ENCODE measurements at places on chromosomes 3 and 15.
A peak's percentile ranks its signal among the peaks of the same experiment; 100 is the strongest.

DNA sequence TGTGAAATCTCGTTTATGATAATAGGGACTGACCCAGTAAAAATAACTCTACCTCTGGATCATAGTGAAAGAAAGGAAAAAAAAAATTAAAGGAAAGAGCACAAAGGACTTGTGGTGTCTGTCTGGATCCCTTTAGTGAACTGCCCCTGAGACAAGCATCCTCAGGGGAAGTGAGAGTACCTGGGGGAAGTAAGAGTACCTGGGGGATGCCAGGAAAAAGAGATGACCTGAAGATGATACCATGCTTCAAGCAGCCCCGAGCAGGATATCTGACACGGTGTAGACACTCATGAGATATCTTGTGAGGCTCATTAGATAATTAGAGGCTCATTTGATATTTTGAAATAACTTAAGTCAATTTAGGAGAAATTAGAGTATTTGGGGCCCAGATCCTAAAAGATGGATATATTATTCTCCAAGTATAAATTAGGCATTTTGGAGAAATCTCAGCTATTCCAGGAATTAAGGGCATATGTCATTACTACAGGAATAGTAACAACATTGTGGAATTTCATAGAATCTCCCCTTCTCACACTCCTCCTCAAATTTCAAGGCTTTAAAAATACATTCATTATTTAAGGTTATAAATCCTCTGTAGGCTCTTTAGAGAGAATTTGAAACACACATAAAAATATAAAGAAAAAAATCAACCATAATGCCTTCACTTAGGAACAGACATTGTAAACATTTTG lies 36.3 kb upstream of the PSMD6 start:
- no peak for DNase-seq

GRCh38 chr3:172315401-172316091 lies 132.7 kb downstream of the GHSR start:
- peak; percentile 56 for DNase-seq

DNA sequence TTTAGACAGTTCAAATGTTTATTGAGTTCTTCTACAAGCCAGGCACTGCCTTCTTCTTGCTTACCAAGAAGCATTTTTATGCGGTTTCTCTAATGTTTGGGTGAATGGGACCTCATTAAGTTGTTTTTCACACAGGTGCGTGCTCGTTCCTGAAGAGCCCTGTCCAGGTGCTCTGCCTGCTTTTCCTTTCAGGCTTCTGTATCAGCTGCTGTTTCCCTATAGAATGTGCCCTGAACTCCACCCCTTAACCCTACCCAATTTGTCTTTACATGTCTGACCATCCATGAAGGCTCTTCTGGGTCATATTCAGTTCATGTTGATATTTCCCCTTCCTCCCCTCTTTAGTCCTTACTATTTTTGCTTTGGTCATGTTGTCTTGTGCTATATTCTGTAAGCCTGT lies 22.4 kb upstream of the GOLGA6L10 start:
- DNase-seq: no peak

- DNase-seq: no peak
Observed at GRCh38 chr15:94028809-94029208, 202.6 kb upstream of the MCTP2 start.

- peak; percentile 93 for DNase-seq
Observed at GRCh38 chr3:189944285-189945145, 176.2 kb downstream of the P3H2 start.

DNA sequence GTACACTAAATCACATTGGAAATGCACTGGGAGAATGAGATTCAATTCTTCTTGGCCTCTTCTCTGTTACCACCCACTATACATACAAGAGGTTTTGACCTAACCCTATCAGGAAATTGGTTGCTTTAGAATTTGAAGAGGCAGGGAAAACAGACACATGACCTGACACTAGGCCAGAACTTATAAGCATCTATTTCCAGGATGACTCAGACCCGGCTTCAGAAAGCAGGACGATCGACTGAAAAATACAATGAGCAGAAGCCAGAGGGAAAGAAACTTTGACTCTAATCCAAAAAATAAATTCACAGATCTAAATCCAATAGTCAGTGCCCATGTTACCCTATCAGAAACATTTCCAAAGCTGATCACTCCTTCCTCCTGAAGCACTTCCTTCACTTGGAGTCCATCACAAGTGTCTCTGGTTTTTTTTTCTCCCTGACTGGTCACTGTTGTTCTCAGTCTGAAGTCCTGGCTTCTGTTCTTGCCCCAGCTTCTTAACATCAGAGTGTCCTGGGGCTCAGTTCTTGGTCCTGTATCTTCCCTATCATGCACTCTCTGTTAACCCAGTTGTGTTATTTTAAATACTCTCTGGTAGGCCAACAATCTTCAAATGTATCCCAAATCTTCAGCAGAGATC lies 133.6 kb downstream of the P2RY1 start:
- DNase-seq: peak; percentile 76

GRCh38 chr3:171175741-171176234 lies 149.3 kb upstream of the SLC2A2 start:
- DNase-seq: no peak

DNA sequence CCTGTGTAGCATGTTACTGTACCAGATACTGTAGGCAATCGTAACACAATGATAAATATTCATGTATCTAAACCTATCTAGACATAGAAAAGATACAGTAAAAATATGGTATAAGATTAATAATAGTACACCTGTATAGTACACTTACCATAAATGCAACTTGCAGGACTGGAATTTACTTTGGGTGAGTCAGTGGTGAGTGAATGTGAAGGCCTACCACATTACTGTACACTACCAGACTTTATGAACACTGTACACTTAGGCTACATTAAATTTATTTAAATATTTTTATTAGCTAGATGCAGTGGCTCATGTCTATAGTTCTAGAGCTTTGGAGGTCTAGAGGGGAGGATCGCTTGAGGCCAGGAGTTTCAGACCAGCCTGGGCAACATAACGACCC lies 186.6 kb upstream of the ROPN1 start:
- DNase-seq: peak; percentile 49

DNA sequence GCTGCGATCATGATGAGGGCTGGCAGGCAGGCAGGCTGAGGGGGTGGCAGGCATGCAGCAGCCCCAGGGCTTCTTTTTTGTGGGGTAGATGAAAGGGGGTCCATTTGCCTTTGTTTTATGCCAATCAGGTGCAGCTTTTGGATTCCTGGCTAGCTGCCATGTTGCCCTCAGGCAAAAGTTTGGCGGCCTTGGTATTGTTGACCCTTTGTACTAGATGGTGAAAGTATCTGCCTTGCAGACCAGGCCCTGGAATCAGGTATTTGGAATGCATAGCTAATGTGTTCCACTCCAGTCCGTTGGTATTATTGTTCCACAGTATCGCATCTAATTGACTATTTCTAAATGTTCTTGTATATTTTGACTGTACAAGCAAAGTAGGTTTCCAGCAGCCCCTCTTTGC lies 35.0 kb downstream of the EEFSEC start:
- no peak for DNase-seq

DNA sequence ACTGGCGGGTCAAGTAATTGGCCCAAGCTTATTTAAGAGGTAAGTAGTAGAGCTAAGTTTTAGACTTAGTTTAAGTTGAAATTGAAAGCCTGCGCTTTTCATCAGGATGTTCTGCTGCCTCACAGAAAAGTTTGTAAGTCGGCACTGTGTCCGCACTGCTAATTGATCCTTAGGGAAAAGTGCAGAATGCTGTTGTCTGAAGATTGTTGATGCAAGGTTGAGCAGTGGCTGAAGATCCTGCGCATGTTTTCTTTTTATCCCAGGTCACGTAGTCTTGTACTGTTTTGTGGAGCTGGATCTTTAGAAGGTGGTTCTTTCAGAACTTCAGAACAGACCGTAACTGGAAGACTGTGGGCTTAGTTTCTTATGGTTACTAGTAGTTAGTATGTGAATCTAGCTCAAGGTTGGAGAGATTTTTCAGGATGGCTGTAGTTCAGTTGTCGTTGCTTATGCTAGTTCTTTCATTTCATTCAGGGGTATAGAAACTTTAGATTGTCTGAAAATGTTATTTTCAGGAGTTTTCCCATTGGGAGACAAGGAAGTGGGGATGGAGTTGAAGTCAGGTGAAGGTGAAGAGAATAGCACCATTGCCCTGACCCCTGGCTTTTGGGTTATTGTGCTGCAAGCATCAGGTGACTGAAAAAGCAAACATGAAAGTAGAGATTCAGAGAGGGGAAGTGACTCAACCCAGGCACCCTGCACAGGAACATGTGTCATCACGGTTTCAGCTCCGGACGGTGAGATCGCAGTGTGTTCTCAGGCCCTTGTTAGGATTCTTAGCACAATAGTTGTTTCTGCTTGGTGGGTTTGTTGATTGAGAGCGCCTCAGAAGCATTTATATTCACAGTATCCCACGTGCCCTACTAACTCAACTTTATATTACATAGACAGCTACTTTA lies 32.8 kb downstream of the AKAP13 start:
- DNase-seq: peak; percentile 97

- DNase-seq: peak; percentile 19
Observed at GRCh38 chr3:32934150-32934742, 17.2 kb upstream of the CCR4 start.

DNA sequence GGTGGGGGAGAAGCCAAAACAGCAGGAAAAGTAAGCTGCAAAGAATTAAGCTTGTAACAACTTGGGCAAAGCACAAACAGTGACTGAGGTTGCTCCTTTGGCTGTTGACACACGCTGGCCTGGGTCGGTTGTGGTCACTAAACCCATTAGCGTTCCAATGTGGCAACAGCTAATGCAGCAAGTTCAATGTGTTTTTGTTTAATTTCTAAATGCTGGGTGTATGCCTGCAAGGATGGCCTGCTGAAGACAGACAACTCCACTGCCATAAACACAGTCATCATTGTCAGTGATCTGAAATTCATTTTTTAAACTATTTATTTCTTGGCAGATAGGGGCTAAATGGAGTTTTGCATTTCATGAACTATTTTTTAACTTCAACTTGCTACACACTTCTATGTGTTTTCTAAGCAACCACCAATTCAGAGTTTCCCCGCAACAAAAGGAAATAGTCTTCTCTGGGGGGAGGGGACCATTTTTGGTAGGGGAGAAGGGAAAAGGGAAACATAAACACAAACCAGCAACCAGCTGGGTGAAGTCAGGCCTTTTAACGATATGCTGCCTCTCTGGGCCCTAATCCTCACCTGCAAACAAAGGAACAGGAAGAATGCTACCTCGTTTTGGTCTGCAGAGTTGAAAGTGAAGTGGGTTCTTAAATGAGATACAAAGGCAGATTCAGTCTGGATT lies 34.8 kb upstream of the WNT5A start:
- DNase-seq: no peak

DNA sequence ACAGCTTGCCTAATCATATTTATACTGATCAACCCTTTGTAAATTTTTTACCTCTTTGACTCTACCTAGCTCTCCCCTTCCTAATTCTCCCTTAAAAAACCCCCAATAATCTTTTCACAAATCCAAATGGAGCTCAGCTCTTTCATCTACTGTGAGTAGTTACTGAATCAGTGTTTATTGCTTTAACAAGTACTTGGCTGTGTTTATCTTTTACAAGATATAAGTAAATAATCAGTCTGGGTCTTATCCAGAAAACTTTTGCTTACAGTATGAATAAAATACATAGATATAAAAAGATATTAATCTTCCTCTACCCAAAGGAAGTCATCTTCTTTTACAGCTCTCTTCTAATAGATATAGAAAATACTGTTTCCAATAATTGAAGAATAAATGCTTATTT lies 366.4 kb downstream of the RAP2B start:
- DNase-seq: no peak

GRCh38 chr3:127204841-127205582 lies 12.1 kb downstream of the PRR23E start:
- no peak for DNase-seq

GRCh38 chr15:40075298-40076044 lies 33.2 kb downstream of the BMF start:
- DNase-seq: no peak

DNA sequence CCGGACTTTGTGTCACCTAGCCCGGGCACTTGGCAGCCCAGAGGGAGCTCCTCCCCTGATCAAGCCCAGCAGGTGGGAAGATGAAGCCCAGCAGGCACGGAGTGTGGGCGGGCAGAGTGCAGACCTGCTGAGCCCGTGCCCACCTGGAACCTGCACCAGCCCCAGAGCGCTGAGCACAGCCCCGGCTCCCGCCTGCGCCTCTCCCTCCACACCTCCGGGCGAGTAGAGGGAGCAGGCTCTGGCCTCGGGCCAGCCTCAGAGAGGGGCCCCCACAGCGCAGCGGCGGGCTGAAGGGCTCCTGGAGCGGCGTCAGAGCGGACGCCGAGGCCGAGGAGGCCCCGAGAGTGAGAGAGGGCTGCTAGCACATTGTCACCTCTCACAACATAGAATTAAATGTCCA lies 257.7 kb downstream of the VGLL3 start:
- DNase-seq: no peak

GRCh38 chr3:129888771-129889170 lies 4.7 kb downstream of the TMCC1 start:
- no peak for DNase-seq

DNA sequence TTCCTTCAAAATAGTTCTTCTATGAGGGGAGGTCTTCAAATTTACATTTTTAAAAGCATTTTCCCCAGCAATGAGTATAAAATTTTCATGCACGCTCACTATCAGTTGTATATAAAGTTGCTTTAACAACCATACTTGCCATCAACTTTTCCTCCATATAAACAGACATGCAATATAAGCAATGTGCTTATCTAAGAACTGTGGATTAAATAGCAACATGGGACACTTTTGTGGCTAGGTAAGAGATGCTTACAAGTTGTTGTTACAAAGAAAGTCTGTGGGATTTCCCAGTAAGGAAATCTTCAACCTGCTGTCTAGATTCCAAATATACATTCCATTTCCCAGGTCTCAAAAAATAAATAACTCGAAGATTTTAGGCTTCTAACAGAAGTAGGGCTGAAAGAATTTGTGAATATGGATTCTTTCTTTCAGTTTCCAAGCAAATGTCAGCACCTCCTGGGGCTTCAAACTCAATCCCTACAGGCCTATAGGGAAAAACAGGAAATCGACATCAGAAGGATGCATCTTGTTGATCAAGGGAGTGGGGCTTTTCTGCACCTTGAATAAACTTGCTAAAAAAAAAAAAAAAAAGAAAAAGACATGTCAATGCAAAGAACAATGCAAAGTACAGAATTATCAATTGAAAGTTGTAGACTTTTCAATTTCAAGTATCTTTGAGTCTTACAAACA lies 16.1 kb downstream of the TNIK start:
- DNase-seq: no peak
